ENCODE measurements at places on chromosomes 12 and 14. TPM values are rescaled to one million over a fixed set of nuclear protein-coding genes. Genes with fewer than 3 reads are reported as not detected.
A peak's percentile ranks its signal among the peaks of the same experiment; 100 is the strongest.

FLRT2 gene
- 4.6 TPM for total RNA-seq

- no peak for DNase-seq
These were observed 106.9 kb upstream of the DYRK2 start for GRCh38 chr12:67541625-67541991.

DNA sequence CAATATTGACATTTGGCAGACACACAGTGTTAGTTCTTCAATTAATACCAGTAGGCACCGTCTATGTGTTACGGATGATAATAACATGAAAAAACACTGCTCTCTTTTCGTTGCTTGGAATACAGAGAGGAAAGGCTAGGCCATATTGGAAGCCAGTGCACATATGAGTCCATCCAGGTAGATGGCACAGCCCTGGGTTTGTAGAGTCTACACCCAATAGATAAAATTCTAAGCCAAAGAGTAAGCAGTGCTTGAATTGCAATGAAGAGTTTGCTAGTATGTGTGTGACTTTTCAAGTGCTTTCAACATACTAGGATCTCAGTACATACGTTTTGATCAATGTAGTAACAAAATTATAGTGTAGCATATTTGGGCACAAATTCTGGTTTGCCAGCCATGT is 243.3 kb upstream of the AVPR1A start:
- no peak for DNase-seq

GRCh38 chr12:57456145-57456700 is 1.1 kb downstream of the INHBE start:
- DNase-seq, result no peak

KLRD1 gene
- 1.5 TPM for total RNA-seq

DNA sequence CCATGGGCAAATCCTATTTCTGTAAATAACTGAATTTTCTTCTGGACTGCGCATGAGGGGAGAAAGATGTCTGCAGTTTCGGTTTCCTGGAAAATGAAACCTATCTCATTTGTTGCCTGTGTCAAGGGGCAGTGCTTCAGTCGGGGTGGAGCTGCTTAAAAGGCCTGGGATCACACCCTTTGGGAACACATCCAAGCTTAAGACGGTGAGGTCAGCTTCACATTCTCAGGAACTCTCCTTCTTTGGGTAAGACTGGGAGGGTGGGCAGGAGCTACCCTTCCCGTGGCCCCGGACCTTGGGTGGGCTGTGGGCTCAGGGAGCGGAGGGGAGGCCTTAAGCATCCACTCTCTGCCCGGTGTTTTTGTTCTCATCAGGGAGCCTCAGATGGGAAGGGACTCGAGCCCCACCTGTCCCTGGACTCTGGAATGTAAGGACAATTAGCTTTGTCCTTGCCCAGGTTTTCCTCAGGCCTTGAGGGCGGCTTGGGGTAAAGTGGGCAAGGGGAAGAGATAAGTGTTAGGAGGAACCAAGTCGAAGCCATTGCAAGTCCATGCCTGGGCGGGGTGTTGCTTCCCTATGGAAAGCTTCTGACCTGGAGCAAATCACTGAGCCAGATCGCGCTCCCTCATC is at the start of gene IFI27:
IFI27 (plus strand) TSS at position 185 of the 630 bp plus-strand sequence.
- DNase-seq, result peak; percentile 47

DNA sequence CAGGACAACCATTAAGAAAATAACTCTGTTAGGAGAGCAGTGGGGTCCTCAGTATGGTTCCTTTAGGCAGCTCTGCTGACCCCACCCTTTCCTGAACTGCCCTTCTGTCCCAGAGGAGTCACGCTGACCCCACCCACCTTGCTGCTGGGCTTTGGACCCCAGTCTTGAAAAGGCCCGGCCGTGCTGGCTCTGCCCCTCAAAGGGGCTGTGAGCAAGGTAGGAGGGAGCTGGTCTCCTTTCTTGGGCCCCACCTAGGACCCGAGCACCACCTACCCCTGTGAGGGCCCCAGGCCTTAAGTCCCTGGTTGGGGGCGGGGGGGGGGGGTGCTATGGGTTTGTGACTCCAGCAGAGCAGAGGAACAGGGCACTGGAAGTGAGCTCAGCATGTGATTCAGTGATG is 171.1 kb downstream of the MON2 start:
- no peak for DNase-seq

DNA sequence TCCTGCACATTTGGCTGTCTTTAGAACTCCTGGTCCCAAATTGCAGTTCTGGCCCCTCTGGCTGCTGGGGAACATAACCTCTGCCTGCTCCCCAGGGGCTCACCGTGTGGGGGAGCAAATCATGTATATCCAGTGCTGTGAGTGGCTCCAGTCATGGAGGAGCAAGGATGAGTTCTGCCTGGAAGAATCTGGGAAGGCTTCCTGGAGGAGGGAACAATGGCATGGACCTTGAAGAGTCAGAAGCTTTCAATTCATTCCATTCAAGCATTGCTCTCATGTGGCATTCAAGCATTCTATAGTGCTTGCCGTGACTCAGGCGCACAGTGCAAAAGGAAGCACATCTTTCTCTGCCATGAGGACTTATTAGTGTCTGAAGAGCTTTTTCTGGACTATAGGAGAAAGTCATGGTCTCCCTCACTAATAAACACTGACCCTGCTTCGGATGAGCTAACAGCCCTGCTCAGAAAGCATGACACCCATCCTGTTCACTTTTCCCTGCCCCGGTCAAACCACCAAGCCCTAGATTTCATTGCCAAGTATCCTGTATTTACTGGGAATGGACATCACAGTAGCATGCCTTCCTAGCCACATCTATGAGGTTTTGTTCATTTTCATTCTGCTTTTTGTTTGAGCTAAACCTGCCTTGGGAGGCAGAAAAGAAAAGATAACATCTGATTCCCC is 3.5 kb downstream of the IFI27 start:
- DNase-seq, result no peak

DNA sequence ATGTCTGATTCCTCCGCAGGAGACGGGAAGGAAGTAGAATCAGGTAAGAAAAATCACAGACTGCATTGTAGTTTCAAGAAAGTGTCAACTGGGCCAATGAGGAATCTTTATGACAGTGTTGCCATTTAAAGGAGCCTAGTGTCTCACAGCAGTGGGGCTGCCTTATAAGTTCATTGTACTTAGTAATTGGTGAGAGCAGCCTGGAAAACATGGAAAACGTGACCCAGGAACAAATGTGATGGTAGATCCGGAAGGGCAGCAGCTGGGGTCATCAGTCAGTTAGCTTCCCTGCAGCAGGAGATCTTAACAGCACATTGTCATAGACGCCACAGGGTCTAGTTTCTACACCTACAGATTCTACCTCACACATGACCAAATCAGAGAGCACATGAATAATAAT is 630.0 kb upstream of the LMO3 start:
- no peak for DNase-seq

- peak; percentile 83 for DNase-seq
These were observed 39.1 kb upstream of the INF2 start for GRCh38 chr14:104650057-104650980.

DNA sequence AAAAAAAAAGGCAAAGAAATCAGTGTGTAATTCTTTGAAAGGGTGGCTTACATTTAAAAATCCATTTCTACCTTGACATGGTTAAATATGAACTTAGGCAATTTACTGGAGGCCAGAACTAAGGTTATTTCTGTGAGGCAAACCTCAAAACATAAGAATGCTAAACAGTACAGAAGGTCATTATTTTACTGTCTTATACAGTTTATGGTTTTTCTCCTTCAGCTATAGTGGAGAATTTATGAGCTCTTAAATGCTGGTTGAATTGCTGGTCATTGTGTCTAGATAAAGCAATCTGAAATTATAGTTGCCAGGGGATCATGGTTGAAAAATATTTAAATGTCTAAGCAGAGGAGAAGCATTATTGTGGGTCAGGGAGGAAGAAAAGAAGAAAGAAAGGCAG is 70.5 kb downstream of the TRIM9 start:
- DNase-seq, result no peak

DNA sequence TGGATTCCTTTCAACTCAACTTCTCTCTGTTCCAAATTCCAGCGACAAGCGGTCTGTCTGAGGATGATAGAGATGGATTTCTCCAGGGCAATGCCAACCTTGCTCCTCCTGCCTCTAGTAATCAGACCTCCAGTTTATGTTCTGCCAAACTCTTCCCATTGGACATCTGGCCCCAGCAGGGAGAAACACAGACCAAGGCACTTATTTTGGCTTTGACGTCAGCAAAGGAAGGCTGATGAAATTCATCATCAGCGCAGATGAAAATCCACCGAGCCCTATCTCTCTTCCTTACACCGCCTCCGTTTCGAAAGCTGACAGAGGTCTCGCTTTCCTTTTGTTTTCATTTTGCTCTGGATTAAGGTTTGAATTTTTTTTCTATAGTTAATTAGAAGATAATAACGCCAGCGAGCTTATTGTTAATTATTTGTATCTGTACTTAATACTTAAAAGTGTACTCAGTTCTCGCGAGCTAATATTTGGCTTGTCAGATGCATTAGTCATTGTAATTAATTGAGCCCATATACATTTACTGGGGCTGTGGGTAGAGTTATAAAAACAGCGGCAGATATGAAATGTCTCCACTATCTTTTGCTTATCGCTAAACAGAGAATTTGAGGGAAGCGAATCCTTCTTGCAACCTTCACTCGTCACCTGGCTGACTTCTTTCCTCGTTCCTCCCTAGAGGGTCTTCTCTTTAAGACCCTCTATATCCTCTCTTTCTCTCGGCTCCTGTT is 35.9 kb upstream of the MED13L start:
- DNase-seq, result no peak

DNA sequence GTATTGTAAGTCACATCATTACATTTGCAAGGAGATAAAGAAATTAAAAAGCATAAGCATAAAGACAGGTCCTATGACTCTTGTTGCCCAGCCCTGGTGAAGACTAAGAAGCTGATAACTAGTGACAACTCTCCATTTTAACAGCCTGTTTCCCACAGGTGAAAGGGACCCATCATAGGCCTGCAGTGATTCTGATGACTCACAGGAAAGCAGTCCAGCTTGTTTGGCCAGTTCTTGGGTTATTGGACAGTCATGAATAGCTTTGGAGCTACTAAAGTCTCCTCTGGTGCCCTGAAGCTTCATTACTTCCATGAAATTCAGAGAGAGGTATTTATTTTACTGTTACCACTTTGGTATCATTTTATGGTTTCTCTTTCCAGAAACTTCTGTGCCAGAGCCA is 55.5 kb upstream of the DYRK2 start:
- DNase-seq, result no peak

DNA sequence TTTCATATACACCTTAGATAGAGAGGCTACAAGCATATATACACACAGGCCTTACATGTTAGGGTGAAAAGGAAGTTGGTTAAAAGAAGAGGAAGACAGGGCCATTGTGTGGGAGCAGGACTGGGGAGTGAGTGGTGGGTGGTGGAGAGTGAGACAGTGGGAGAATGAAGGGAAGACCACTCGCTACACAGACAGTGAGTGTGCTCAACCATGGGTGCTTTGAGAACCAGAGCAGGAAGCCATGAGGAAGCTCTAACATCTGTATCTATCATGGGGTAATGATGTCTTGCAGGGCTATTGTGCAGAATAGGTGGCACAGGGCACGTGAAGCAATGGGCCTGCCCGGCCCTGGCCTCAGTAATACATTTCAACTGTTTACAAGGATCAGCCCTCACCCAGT is 11.4 kb upstream of the KRT74 start:
- no peak for DNase-seq

DNA sequence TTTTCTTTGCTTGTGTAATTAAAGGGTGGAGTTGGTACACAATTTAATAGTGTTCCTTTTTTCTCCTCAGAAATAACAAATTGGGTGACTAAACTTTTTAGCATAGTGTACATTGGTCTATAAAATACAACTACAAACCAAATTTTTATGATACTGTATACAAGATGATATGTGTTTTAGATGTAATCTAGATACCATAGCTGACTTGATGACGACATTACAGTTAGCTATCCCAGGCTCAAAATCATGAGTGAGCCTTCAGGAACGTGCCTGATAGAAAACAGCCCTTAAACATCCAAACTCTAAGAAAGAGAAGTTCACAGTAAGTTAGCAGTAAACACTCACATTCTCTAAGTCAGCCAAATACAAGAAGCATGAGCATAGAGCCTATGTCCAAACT is 99.0 kb upstream of the SSTR1 start:
- DNase-seq, result no peak

- DNase-seq, result no peak
These were observed 41.8 kb upstream of the CORO1C start for GRCh38 chr12:108772891-108773797.

DNA sequence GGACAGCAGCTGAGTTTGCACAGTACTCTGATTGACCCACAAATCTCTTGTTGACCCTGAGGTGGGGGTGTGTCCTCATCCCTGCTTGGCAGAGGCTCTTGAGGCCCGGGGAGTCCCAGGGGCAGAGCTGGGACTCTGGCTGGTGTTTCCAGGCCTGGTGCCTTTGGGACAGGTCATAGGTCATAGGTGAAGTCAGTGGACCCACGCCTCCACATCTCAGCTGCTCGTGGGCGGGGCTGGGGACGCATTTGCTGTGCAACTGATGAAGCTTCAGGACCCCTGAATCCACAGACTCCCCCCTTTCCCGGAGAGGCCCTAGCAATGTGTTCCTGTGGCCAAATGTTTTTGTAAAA is 408 bp upstream of the CACNA2D4 start:
- DNase-seq, result no peak

- no peak for DNase-seq
These were observed 219.6 kb upstream of the TMTC1 start for GRCh38 chr12:30003321-30003720.

DNA sequence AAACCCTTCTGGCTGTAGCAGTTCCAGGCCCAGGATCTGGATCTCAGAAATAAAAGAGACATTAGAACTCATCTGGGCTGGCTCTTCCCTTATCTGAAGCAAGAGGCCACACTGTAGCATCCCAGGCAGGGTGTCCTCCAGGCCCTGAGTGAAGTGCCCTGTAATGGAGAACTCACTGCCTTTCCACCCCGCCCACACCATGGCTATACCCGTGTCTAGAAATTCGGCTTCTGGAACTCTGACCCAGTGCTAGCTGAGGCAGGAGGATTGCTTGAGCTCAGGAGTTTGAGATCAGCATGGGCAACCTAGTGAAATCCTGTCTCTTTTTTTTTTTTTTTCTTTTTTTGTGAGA is 23.5 kb upstream of the PLEKHG3 start:
- no peak for DNase-seq

LGR5 gene
- total RNA-seq, result not detected
